T-helper 17 cell (primary cell): ENCODE measurements at places on chromosomes 2 and 18.

GRCh38 chr2:128552141-128552805 is 233.6 kb upstream of the HS6ST1 start:
- DNase-seq = no peak

- DNase-seq = no peak
These were observed 13.6 kb downstream of the DHRS9 start for GRCh38 chr2:169082995-169083394.

- no peak for DNase-seq
These were observed 31.3 kb upstream of the RAPGEF4 start for GRCh38 chr2:172704072-172704936.

DNA sequence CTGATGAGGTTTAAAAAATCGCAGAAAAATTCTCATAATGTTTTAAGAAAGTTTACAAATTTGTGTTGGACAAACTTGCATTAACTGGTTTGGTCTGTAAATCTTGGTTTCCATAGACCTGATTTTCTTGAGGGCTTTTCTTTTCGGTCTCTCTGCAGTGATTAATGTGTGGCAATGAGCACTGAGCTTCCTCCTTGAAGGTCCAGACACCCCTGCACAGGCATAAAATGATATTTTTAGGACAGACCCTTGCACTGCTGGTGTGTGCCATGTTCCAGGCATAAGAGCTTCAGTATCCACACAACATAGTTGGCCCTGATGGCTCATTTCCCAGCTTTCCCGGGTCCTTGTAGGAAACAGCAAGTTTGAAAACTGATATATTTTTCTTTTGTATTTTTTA is 33.7 kb downstream of the MRPL33 start:
- DNase-seq = no peak

DNA sequence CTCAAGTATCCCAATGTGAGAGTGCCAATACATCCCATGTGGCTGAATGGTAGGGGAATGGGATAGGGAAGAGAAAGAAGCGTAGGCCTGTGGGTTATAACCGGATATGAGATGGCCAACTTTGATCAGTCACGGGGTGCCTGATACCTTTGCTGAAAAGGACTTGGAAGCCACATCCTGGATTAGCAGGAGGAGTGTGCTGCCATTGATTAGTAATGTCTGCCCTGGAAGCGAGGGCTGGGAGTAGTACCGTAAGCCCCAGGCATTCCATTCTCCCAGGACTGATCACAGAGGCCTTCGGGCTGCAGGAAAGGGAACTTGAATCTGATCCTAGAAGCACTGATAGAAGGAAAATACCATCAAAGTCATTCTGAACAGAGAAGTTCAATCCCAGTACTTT is 218.5 kb downstream of the TFCP2L1 start:
- no peak for DNase-seq

GRCh38 chr2:165889798-165890197 is 63.8 kb downstream of the TTC21B start:
- DNase-seq = no peak

DNA sequence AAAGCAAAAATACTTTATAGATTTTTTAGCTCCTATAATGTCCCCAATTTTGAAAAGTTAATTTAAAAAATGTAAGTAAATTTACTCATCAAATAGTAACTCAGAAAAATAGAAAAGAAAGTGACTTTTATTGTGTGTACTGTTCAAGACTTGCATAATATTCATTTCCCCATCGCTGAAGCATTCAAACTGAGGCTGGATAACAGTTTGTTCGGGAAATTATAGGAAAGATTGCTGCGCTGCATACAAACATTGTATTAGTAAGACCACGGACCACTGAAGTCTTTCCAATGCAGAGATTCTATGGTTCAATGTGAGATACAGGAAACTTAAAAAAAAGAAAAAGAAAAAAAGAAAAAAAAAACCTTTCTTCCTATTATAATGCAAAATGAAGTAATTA is 10.4 kb downstream of the STK17B start:
- DNase-seq = no peak

GRCh38 chr2:63578767-63579166 is 9.5 kb downstream of the WDPCP start:
- no peak for DNase-seq

DNA sequence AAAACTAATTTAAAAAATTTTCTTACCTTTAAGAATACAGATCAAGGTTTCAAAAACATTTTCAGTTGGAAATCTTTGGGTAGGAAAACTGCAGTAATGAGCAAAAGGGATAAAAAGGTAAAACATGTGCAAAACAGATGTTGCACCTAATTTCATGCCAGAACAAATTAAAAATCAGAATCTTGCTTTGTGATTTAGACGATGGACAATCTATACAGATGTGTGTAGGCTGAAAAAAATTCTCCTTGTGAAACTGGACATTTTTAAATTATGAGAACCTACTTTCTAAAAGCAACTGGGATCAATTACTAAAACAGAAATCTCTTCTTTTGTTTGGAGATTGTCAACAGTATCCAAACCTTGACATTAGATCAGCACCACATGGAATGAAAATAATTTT is 183.2 kb upstream of the ITGA4 start:
- no peak for DNase-seq
